Forelimb muscle (tissue), 1 donor: ENCODE measurements at places on chromosomes 7 and 10.

DNA sequence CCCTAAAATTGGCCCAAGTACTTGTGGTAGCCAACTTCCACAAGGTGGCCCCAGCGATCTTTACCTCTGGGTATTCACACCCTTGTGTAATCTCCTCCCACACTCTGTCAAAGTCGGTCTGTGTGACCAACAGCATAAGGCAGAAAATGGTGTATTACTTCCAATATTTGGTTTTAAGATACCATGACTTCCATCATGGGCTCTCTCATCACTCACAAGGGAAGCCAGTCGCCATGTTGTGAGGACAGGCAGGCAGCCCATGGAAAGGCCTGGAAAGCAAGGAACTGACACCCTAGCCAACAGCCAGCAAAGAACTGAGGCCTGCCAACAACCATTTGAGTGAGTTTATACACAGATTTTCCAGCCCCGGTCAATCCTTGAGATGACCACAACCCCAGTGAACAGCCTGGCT is 91.0 kb upstream of the KMT2E start:
- no peak for DNase-seq

GRCh38 chr10:72461085-72461484 is 106.4 kb upstream of the DNAJB12 start:
- no peak for DNase-seq

- DNase-seq = no peak
Measured at GRCh38 chr10:101939008-101939648, 95.5 kb upstream of the KCNIP2 start.

- no peak for DNase-seq
Measured at GRCh38 chr10:3131098-3131497, 41.5 kb downstream of the PITRM1 start.

DNA sequence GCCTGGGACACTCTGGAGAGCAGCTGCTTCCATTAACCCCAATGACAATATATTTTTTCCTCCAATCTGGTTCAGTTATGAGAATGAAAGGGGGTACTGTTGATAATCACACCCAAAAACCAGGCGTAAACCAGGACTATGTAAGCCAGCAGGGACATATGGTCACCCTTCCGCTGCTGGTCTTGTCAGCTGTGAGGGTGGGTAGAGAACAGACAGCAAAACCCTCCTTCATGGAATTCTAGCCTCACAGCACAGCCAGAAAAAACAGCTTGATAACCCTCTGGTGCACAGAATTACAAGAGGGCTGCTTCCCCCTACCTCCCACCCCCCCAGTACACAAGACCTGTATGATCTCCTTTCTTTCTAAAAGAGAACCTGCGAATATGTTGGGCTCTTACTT is 368.8 kb upstream of the ZMIZ1 start:
- no peak for DNase-seq

GRCh38 chr7:23106823-23107663 is 1.5 kb downstream of the KLHL7 start:
- DNase-seq = no peak

- no peak for DNase-seq
Measured at GRCh38 chr10:76080451-76080850, 649.0 kb downstream of the LRMDA start.

- no peak for DNase-seq
Measured at GRCh38 chr7:26964156-26964808, 99.9 kb upstream of the SKAP2 start.

- DNase-seq = no peak
Measured at GRCh38 chr7:139827042-139827441, 2.0 kb upstream of the TBXAS1 start.

GRCh38 chr10:986881-987619 is 1.2 kb upstream of the GTPBP4 start:
- no peak for DNase-seq
